Fibroblast of skin of left quadriceps (primary cell): ENCODE measurements at places on chromosomes 7 and 10.

DNA sequence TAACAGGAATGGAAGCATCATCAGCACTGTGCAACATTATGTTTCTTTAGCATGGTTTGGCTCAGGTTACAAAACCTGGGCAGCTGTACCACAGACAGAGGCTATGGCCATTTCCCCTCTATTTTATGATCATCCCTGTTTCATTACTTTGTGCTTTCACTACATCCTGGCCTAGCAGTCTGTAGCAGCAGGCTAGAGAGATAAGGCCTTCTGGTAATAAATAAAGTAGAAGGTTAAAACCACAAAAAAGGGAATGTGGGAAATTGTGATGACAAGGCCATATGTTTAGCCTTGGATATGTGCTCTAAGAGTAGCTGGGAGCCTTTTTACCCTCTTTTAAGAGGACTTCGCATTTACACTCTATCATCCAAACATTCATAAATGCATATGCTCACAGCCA is 266.2 kb upstream of the PHF14 start:
- DNase-seq, result no peak

GRCh38 chr7:36005293-36005692 is 147.8 kb upstream of the EEPD1 start:
- DNase-seq, result no peak

- DNase-seq, result no peak
Observed at GRCh38 chr7:41882256-41882655, 179.4 kb upstream of the INHBA start.

GRCh38 chr7:485188-486081 is 34.2 kb downstream of the PDGFA start:
- no peak for DNase-seq

GRCh38 chr7:6164491-6164890 is 107.9 kb downstream of the CYTH3 start:
- DNase-seq, result no peak

GRCh38 chr7:95327356-95327755 is 3.0 kb upstream of the PON1 start:
- DNase-seq, result no peak

GRCh38 chr7:13159467-13160184 is 472.2 kb downstream of the ARL4A start:
- DNase-seq, result no peak

DNA sequence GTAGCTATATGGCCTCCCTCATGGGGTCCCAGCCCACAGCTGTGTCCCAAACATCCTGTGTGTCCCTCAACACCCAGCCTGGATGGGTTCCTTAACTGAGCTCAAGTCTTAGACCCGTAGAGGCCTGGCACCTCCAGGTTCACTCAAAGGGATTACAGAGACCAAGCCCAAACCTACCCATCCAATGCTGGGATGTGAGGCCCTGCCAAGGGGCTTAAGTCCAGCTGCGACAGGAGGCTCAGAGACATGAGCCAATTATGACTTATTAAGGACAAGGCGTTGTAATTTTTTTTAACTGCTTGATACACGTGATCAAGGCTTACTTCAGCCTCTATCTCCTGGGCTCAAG is 105.6 kb upstream of the RET start:
- DNase-seq, result no peak
